ENCODE measurements at places on chromosomes 11 and 22. TPM values are rescaled to one million over a fixed set of nuclear protein-coding genes. Genes with fewer than 3 reads are reported as not detected.

Gene LINC01488
- 0.17 TPM for total RNA-seq

Gene NRXN2
- 0.81 TPM for total RNA-seq

Gene FADS1
- 25.3 TPM for total RNA-seq

Gene LRRC74B
- not detected for total RNA-seq

Gene KRTAP5-6
- not detected for total RNA-seq

DNA sequence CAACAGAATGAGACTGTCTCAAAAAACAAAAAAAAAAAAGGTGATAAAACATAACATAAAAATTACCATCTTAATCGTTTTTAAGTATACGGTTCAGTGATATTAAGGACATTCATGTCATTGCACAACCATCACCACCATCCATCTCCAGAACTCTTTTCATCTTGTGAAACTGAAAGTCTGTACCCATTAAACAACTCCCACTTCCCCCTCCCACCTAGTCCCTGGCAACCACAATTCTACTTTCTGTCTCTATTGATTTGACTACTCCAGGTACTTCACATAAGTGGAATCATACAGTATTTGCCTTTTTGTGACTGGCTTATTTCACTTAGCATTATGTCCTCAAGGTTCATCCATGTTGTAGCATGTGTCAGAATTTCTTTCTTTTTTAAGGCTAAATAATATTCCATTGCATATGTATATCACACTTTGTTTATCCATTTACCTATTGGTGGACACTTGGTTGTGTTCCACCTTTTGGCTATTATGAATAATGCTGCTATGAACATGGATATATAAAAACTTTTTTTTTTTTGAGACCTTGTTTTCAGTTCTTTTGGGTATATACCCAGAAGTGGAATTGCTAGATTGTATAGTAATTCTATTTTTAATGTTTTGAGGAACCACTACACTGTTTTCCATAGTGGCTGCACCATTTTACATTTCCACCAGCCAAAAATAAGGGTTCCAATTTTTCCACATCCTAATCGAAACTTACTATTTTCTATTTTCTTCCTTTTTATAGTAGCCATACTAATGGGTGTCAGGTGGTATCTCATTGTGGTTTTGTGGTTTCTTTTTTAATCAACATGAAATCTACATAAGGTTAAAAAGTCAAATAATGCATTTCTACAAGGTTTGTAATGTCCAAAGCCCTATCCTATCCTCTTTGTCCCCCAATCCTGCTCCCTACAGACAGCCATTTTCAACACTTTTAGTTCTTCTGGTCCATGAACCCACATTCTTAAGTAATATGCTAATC, 23.4 kb upstream of the PIK3C2A start:
- no peak for DNase-seq
- H3K4me1 ChIP-seq, result no peaks in the 10 kb centered on the region
- no peaks in the 10 kb centered on the region for H3K27me3 ChIP-seq
- no peak overlapping the region for H3K4me3 ChIP-seq
- H3K27ac ChIP-seq, result no peak overlapping the region

DNA sequence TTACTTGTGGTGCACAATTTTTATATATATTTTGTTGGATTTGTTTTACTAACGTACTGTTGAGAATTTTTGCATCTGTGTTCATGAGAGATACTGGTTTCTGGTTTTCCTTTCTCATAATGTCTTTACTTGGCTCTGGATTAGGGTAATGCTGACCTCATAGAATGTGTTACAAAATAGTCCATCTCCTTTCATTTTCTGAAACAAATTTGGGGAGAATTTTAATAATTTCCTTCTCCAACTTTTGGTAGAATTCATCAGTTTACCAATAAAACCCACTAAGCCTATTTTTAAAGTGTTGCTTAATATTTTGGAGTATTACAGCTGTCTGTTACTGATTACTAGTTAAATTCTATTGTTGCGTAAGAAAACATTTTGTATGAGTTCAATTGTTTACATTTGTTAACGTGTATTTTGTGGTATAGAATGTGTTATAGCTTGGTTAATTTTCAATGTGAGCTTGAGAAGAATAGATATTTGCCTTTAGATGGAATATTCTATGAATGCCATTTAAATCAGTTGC, 11.5 kb downstream of the TRIM22 start:
- peaks cover 29% of the 10 kb centered on the region for H3K36me3 ChIP-seq
- no peak for DNase-seq
- no peaks in the 10 kb centered on the region for H3K27me3 ChIP-seq
- H3K27ac ChIP-seq, result no peak overlapping the region
- H3K4me3 ChIP-seq, result no peak overlapping the region

DNA sequence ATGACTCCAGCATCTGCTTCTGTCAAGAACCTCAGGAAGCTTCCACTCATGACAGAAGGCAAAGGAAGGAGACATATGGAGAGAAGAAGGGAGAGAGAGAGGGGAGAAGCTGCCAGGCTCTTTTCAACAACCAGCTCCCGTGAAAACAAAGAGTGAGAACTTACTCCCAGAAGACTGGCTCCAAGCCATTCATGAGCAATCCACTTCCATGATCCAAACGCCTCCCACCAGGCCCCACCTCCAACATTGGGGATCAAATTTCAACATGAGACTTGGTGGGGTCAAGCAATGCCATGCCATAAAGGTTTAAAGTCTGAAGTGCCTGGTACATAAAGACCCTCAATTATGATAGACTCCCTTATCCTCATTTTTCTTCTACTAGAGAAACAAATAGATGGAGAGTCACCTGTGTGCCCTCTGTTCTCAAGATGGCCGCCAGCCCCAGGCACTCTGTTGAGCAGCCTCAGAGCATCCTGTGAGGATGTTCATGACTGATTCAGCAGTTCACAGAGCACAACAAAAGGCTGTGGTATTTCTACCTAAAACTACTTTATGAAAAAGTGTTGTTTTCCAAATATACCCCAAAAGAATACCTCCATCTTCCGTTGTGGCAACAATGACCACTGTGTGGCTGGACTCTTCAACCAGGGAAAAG, 69.0 kb upstream of the CRTAM start:
- H3K36me3 ChIP-seq, result no peaks in the 10 kb centered on the region
- DNase-seq, result no peak
- H3K4me1 ChIP-seq, result no peaks in the 10 kb centered on the region
- H3K4me3 ChIP-seq, result no peak overlapping the region
- H3K27ac ChIP-seq, result no peak overlapping the region

- DNase-seq, result no peak
- H3K4me1 ChIP-seq, result peaks cover 21% of the 10 kb centered on the region
- no peaks in the 10 kb centered on the region for H3K36me3 ChIP-seq
- H3K27ac ChIP-seq, result no peak overlapping the region
- H3K4me3 ChIP-seq, result no peak overlapping the region
- no peaks in the 10 kb centered on the region for H3K27me3 ChIP-seq
These were observed 220.9 kb upstream of the PITPNB start for GRCh38 chr22:28139961-28140360.

GRCh38 chr11:108131993-108132392, 10.6 kb downstream of the ACAT1 start:
- DNase-seq, result no peak
- H3K4me3 ChIP-seq, result no peak overlapping the region
- peaks cover 66% of the 10 kb centered on the region for H3K36me3 ChIP-seq
- H3K4me1 ChIP-seq, result peaks cover 46% of the 10 kb centered on the region
